ENCODE measurements at places on chromosomes 16 and 17.

GRCh38 chr17:34584805-34585416 is 5.5 kb downstream of the TMEM132E start:
- no peak for DNase-seq

- no peak for DNase-seq
Observed at GRCh38 chr16:61862221-61863155, 173.8 kb downstream of the CDH8 start.

DNA sequence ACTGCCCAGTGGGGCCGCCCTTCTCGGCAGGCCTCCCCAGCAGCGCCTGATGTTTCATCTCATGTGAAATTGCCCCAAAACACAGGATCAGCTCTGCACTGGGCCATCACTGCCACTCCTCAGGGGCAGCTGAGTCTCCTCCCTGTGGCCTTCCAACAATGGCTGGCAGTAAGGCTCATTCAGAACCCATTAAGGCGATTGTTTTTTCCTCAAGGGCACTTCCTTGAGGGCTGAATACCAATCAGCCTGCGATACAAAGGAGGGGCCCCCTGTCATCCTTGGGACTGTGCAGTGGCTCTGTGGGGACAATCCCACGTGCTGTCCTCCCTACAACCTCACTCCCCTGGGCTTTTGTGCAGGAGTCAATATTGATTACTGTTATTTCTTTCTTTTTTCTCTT is 47.5 kb downstream of the XYLT1 start:
- no peak for DNase-seq

GRCh38 chr17:20191056-20191455 is 181.9 kb downstream of the SPECC1 start:
- DNase-seq, result no peak

- DNase-seq, result no peak
Observed at GRCh38 chr16:71880176-71880575, 3.8 kb downstream of the ZNF821 start.

DNA sequence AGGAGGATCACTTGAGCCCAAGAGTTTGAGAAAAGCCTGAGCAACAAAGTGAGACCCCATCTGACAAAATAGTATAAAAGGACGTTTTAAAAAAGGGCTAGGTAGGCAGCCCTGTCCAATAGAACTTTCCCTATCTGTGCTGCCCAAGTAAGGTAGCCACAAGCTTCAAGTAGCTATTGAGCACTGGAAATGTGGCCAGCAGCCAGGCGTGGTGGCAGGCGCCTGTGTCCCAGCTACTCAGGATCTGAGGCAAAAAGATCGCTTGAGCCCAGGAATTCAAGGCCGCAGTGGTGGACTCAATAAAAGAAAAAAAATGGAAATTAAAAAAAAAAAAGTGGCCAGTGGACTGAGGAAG is 1.5 kb upstream of the NQO1 start:
- no peak for DNase-seq

GRCh38 chr17:78474614-78475146 is 96.2 kb downstream of the PGS1 start:
- DNase-seq, result no peak

DNA sequence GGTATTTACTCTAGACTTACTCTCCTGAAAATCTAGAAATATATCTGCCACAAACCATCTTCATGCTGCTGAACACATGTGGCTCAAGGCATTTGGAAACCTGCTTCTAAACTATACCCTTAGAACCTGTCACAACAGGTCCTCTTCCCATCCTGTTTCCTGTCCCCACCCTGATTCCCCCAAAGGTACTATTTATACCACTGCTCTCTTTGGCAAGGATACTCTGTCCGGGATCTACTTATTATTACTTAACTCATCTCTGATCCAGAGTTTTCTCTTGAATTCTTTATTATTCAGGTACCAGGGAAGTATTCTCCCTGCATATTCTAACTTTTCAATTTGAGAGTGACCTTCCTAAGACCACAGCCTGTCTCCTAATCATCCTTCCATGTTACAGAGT is 33.4 kb downstream of the TRAF4 start:
- no peak for DNase-seq

DNA sequence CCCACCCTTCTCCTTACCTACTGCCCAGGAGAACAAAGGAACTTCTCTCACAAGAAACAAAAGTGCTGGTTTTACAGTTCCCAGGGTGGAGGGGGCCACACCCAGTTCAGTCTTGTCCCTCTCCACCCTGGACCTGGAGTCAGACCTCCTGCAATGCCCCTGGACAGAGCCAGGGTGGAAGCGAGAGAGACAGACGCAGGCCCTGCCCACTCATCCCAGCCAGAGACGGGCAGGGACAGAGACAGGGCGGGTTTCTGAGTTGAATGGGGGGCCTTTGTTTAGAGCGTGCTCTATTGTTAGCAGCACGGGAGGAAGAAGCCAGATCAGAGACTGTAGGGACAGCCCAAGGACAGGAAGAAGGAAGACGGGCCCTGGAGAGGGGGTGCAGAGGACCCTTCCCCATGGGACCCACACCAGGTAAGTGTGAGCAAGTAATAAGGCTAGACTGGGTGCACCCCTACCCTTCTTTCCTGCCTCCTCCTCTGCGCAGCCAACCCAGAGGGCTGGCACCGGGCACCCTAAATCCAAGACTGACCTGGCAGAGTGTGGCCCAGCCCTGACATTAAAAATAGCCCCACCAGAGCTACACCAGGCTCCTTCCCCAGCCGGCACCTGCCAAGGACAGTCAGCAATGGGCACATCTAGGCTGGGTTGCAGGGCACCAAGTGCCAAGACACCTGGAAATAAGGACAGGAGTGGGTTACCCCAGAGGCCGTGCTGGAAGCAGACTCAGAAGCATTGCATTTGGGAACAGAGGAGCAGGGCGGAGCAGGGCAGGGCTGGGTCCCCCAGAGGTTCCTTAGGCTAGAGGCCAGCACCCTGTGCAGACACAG is 10.9 kb downstream of the JUP start:
- DNase-seq, result no peak

DNA sequence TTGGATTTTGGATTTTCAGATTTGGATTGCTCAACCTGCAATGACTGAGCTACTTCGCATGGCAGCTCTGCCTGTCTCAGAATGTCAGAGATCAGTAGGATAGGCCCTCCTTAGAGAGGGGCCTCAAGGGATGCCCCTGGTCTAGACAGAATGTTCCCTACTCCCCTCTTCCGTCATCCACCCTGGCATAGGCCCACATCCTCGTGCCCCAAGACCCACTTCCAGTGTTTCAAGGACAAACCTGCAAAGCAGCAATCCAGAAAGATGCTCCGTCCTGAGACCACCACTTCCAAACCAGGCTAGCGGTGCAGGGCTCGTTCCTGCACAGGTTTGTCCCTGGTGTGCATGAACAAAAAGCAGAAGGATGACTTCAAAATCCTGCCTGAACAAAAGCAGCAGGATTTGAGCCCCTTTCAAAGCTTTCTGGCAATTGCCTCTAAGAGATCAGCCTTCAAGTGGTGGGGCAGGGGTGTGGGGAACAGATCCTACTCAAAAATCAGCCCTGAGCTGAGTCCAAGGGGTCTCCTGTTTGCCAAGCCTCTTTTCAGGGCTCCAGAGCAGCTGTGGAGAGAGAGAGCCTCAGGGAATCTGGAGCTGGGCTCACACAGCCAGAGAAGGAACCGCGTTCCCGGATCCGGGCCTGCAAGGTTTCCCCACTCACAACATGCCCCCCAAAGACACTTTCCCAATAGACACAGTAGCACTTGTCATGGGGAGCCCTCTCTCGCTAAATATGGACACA is 121.1 kb downstream of the SOCS1 start:
- DNase-seq, result no peak

- no peak for DNase-seq
Observed at GRCh38 chr17:1462164-1463112, 6.4 kb upstream of the CRK start.

GRCh38 chr16:17037499-17037898 is 433.3 kb downstream of the XYLT1 start:
- DNase-seq, result no peak

- no peak for DNase-seq
Observed at GRCh38 chr16:78005881-78006280, 16.5 kb upstream of the CLEC3A start.

DNA sequence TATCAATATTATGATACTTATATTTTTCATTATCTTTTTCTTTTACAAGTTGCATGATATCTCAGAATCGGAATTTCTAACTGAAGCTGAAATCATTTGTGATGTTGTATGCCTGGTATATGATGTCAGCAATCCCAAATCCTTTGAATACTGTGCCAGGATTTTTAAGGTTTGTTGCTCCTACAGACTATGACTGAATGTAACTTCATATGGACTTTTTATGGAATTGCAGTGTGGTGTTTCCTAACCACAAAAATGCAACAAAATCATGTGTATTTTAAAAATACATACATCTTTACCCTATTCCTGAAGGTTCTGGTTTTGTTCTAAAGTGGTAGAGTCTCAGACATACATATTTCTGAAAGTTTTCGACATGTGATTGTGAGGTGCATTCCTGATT is 58.8 kb upstream of the RHBDL3 start:
- no peak for DNase-seq

DNA sequence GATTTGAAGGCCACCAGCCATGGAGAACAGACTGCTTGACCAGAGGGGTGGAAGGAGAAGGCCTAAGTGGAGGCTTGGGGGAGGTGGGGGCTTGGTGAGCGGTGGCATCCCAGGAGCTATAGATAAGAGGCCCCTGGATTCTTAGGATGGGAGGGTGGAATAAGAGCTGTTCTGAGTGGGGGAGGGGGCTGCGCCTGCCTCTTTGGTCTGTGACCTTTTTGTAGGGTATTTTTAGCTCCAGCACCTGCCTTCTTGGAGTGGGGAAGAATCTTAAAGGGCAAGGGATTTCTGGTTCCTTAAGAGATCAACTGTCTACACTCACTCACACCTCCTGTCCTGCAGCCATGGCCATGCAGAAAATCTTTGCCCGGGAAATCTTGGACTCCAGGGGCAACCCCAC is 567 bp downstream of the ENO3 start:
- DNase-seq, result no peak

DNA sequence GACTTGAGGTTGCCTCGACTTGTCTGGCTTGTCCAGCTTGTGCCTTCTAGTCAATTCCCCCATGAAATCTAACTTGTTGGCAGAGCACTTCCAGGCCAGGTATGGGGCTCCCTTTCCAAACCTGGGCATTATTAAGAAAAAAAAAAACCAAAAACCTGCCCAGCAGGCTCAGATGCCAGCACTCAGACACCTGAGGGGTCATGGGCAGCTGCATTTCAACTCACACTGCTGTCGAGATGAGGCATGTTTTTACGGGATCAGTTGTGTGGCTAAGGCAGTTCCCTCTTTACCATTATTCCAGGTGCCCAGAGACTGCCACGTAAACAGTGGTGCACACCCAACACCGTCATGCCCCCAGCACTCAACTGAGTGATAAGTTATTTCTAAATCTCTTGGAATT is 17.8 kb downstream of the TMEM11 start:
- no peak for DNase-seq

GRCh38 chr17:14197586-14197985 is 39.1 kb downstream of the CDRT15 start:
- no peak for DNase-seq
